ENCODE measurements at places on chromosomes 2 and 18. TPM values are rescaled to one million over a fixed set of nuclear protein-coding genes. Genes with fewer than 3 reads are reported as not detected.

- DNase-seq, result no peak
These were observed 89.4 kb upstream of the SPTBN1 start for GRCh38 chr2:54366487-54367280.

GRCh38 chr2:191786694-191787093 lies 60.2 kb downstream of the CAVIN2 start:
- DNase-seq, result no peak

- no peak for DNase-seq
These were observed 99.0 kb downstream of the EPB41L3 start for GRCh38 chr18:5444847-5445246.

GRCh38 chr18:54877076-54877475 lies 48.8 kb downstream of the RAB27B start:
- no peak for DNase-seq

Gene TMEM169
- total RNA-seq, result 0.59 TPM

Gene TMEM247
- total RNA-seq, result not detected

Gene HDAC4
- 123 TPM for total RNA-seq

Gene NYAP2
- total RNA-seq, result not detected

Gene TMEFF2
- not detected for total RNA-seq

Gene IGFBP5
- 178 TPM for total RNA-seq
